ENCODE measurements at places on chromosomes 7 and 10. TPM values are rescaled to one million over a fixed set of nuclear protein-coding genes. Genes with fewer than 3 reads are reported as not detected.

Gene FKBP6
- not detected for polyA plus RNA-seq

Gene PON3
- not detected for polyA plus RNA-seq

Gene POMZP3
- polyA plus RNA-seq: 11.3 TPM

Gene RELN
- 19.2 TPM for polyA plus RNA-seq

GRCh38 chr10:118501171-118501570 lies 94.3 kb downstream of the PRLHR start:
- H3K4me1 ChIP-seq: no peaks in the 10 kb centered on the region
- H3K27me3 ChIP-seq: no peaks in the 10 kb centered on the region
- no peaks in the 10 kb centered on the region for H3K36me3 ChIP-seq
- no peak for DNase-seq
- H3K27ac ChIP-seq: no peak overlapping the region

DNA sequence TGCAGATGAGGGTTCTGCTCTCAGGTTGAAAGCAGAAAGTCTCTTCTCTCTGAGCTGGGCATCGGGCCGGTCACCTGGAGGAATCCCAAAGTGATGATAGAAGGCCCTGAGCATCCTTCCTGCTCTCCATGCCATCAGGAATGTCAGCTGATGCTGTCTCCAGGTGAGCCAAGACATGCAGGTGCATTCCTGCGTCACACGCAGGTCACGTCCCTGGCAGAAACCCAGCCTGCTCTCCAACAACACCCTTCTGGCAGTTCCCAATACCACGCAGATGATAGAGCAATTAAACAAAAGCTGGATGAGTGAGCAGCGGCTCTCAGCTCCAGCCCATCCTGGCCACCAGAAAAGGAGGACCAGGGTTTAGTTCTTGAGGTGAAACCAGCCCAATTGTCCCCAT lies 6.9 kb upstream of the WIPI2 start:
- no peak overlapping the region for H3K4me3 ChIP-seq
- DNase-seq: no peak
- no peak overlapping the region for H3K27ac ChIP-seq
- H3K27me3 ChIP-seq: no peaks in the 10 kb centered on the region
- H3K4me1 ChIP-seq: no peaks in the 10 kb centered on the region

DNA sequence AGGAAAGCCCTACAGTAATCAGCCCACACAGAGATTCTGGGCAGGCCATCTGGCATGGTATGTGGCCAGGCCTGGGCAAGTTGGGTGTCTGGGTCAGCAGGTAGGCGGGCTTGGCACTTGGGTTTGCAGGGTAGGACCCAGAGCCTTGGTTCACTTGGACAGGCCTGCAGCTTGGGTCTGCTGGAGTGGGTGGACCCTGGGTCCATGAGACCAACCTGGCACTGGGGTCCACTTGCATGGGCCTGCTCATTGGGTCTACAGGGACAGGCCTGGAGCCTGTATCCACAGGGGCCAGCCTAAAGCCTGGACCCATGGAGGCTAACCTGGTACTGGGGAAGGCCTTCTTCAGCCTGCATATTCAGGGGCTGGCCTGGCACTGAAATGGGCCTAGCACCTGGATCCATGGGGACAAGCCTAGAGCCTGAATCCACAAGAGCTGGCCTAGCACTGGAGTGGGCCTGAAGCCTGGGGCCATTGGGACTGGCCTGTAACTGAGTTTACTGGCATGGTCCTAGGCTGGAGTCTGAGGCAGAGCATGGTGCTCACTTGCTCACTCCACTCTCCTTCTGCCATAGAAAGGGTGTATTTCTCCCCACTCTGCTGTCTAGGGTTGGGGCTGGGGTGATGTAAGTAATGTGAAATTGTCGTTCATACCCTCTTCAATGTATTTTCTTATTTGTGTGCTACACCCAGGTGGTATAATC lies 315.0 kb downstream of the AHR start:
- H3K36me3 ChIP-seq: no peaks in the 10 kb centered on the region
- no peaks in the 10 kb centered on the region for H3K4me1 ChIP-seq
- H3K27ac ChIP-seq: no peak overlapping the region
- no peaks in the 10 kb centered on the region for H3K27me3 ChIP-seq

GRCh38 chr7:105224884-105225651 lies 163.7 kb downstream of the SRPK2 start:
- no peaks in the 10 kb centered on the region for H3K27me3 ChIP-seq
- peak; percentile 85 for DNase-seq
- no peak overlapping the region for H3K27ac ChIP-seq
- H3K4me3 ChIP-seq: no peak overlapping the region
- H3K36me3 ChIP-seq: no peaks in the 10 kb centered on the region

DNA sequence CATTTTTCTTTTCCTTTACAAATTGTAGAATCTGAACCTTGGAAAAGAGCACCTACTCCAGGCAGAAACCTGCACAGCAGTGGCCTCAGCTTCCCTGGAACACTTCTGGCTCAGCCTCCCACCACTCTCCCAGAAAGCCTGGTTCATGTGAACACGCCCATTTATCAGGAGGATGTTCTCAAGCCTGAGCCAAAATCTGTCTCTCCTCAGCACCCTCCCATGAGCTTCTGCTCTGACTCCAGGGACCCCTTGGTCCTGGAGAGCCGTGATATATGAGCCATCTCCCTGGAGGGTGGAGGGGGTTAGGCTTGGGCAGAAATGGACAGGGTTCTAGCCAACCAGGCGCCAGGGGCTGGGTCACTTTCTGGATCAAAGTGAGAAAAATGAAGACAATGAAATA lies 10.1 kb downstream of the GDF2 start:
- no peak for DNase-seq
- peaks cover 6% of the 10 kb centered on the region for H3K27me3 ChIP-seq
- no peaks in the 10 kb centered on the region for H3K36me3 ChIP-seq

DNA sequence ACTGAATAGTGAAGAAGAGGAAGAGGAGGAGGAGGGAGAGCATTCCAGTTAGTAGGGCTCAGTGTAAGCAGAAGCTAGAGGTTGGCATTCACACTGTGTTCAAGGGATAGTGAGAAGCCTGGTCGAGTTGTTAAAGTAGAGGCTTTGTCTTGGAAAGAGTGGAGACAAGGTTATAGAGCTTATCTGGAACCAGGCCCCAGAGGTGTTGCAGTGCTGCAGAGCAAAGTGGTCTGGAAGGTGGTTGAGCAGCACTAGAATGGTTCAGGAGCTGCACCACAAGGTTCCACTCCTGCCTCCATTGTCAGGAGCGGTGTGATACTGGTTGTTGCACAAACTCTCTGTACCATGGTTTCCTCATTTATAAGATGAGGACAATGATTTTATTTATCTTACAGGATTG lies 8.8 kb upstream of the PCGF5 start:
- H3K36me3 ChIP-seq: no peaks in the 10 kb centered on the region
- DNase-seq: no peak
- no peak overlapping the region for H3K27ac ChIP-seq
- H3K27me3 ChIP-seq: peaks cover 32% of the 10 kb centered on the region
- no peak overlapping the region for H3K4me3 ChIP-seq

DNA sequence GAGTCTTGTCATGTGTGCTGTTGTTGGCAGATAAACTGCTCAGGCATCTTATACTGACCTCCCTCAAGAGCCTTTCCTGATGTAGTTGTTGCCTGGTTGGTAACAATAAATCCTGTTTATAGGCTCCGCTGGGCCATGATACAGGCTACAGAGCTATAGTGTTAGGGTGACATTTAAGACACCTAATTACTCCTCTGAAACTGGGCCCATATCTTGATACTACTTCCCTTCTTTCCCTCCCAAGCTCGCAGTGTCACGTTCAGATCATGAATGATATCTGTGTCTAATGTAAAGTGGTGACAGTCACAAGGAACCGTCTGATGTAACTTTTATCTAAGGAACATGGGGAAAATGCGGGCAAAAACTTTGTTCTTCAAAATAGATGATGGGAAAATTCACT lies 35.4 kb downstream of the CROT start:
- H3K4me3 ChIP-seq: no peak overlapping the region
- DNase-seq: no peak
- no peaks in the 10 kb centered on the region for H3K4me1 ChIP-seq
- H3K27ac ChIP-seq: no peak overlapping the region
- H3K27me3 ChIP-seq: no peaks in the 10 kb centered on the region

- DNase-seq: peak; percentile 62
- H3K4me1 ChIP-seq: no peaks in the 10 kb centered on the region
- no peaks in the 10 kb centered on the region for H3K36me3 ChIP-seq
- H3K27me3 ChIP-seq: no peaks in the 10 kb centered on the region
Measured at GRCh38 chr10:84429926-84430520, 101.6 kb downstream of the CCSER2 start.

- no peak overlapping the region for H3K4me3 ChIP-seq
- H3K4me1 ChIP-seq: no peaks in the 10 kb centered on the region
- H3K27ac ChIP-seq: no peak overlapping the region
- no peaks in the 10 kb centered on the region for H3K27me3 ChIP-seq
- H3K36me3 ChIP-seq: no peaks in the 10 kb centered on the region
Measured at GRCh38 chr10:124604214-124605000, 139.8 kb downstream of the FAM53B start.

- DNase-seq: no peak
- no peaks in the 10 kb centered on the region for H3K4me1 ChIP-seq
- no peak overlapping the region for H3K4me3 ChIP-seq
- H3K36me3 ChIP-seq: no peaks in the 10 kb centered on the region
Measured at GRCh38 chr10:15452545-15452944, 81.5 kb upstream of the FAM171A1 start.

DNA sequence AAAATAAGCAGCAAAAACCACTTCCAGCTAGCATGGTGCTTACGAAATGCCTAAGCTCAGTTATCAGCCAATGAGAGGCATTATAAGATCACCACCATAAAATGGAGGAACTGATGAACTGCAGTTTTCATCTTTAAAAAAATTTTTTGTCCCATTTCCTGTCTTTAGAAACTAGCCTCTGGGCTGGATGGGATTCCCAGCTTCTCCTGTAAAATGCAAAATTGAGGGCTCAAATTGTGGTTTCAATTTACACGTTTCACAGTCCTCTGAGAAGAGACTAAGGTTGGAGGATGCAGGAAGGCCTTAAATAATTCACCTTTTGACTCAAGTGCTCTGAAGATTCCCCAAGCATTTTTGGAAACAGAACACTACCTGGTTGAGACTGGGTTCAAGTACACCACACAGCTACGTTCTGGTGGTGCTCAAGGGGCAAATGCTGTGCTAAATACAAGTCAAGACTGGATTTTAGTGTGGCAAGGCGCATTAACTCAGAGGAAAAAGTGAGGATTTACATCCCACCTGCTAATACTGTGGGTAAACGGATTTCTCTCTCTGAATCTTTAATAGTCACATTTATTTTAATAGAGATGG lies 951 bp downstream of the ZNF25 start:
- DNase-seq: peak; percentile 21
- no peaks in the 10 kb centered on the region for H3K4me1 ChIP-seq
- H3K36me3 ChIP-seq: no peaks in the 10 kb centered on the region
- peak overlapping the region; percentile 92 for H3K27ac ChIP-seq

DNA sequence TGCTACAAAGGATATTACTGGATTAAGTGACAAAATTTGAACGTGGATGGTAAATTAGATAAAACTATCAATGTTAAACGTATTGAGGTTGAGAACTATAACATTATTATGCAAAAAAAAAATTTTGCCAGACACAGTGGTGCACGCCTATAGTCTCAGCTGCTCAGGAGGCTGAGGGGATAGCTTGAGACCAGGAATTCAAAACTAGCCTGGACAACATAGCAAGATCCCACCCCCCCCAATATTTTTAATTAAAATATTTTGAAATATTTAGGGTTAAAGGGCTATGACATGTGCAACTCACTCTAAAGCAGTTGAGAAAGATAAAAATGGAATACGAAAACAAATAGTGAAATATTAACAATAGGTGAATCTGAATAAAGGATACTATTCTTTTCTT lies 45.1 kb upstream of the ANAPC16 start:
- H3K36me3 ChIP-seq: no peaks in the 10 kb centered on the region
- no peak for DNase-seq
- no peaks in the 10 kb centered on the region for H3K27me3 ChIP-seq
- no peak overlapping the region for H3K4me3 ChIP-seq

GRCh38 chr10:114822444-114823076 lies 980 bp downstream of the FHIP2A start:
- no peaks in the 10 kb centered on the region for H3K36me3 ChIP-seq
- H3K27ac ChIP-seq: peak overlapping the region; percentile 100
- H3K27me3 ChIP-seq: no peaks in the 10 kb centered on the region
- peak; percentile 45 for DNase-seq

GRCh38 chr7:26513948-26514347 lies 222.3 kb downstream of the SNX10 start:
- H3K4me1 ChIP-seq: no peaks in the 10 kb centered on the region
- H3K27me3 ChIP-seq: no peaks in the 10 kb centered on the region
- H3K4me3 ChIP-seq: no peak overlapping the region
- H3K36me3 ChIP-seq: no peaks in the 10 kb centered on the region
- H3K27ac ChIP-seq: no peak overlapping the region
- no peak for DNase-seq

GRCh38 chr10:132653721-132654120 lies 116.1 kb downstream of the INPP5A start:
- no peak for DNase-seq
- H3K27me3 ChIP-seq: no peaks in the 10 kb centered on the region
- no peak overlapping the region for H3K27ac ChIP-seq
- peaks cover 4% of the 10 kb centered on the region for H3K4me1 ChIP-seq
- no peaks in the 10 kb centered on the region for H3K36me3 ChIP-seq
- no peak overlapping the region for H3K4me3 ChIP-seq

GRCh38 chr7:105024734-105025133 lies 10.7 kb downstream of the KMT2E start:
- no peaks in the 10 kb centered on the region for H3K27me3 ChIP-seq
- no peaks in the 10 kb centered on the region for H3K36me3 ChIP-seq
- no peak overlapping the region for H3K4me3 ChIP-seq
- peaks cover 16% of the 10 kb centered on the region for H3K4me1 ChIP-seq
- no peak for DNase-seq

- peaks cover 28% of the 10 kb centered on the region for H3K4me1 ChIP-seq
- H3K27ac ChIP-seq: peak overlapping the region; percentile 85
- no peaks in the 10 kb centered on the region for H3K27me3 ChIP-seq
- H3K4me3 ChIP-seq: no peak overlapping the region
- no peaks in the 10 kb centered on the region for H3K36me3 ChIP-seq
Measured at GRCh38 chr7:101952355-101953247, 135.2 kb downstream of the CUX1 start.

GRCh38 chr7:29224726-29225125 lies 30.2 kb downstream of the CHN2 start:
- no peaks in the 10 kb centered on the region for H3K27me3 ChIP-seq
- H3K36me3 ChIP-seq: no peaks in the 10 kb centered on the region

GRCh38 chr7:1340461-1341360 lies 108.0 kb downstream of the UNCX start:
- H3K27me3 ChIP-seq: no peaks in the 10 kb centered on the region
- H3K27ac ChIP-seq: no peak overlapping the region
- no peak overlapping the region for H3K4me3 ChIP-seq
- no peak for DNase-seq
- H3K4me1 ChIP-seq: no peaks in the 10 kb centered on the region
